ENCODE measurements at places on chromosomes 1 and 21. TPM values are rescaled to one million over a fixed set of nuclear protein-coding genes. Genes with fewer than 3 reads are reported as not detected.

GRCh38 chr21:43190951-43191350 is 22.1 kb downstream of the CRYAA start:
- DNase-seq = no peak

GRCh38 chr21:43818685-43819084 is 29.3 kb downstream of the RRP1 start:
- no peak for DNase-seq

- DNase-seq = no peak
These were observed 64.2 kb downstream of the VPS13D start for GRCh38 chr1:12294076-12294475.

The OR2L5 gene
- not detected for total RNA-seq

The RXFP4 gene
- not detected for total RNA-seq

The HES3 gene
- not detected for total RNA-seq

- peak; percentile 82 for DNase-seq
These were observed 55.2 kb downstream of the SLC9A1 start for GRCh38 chr1:27099587-27100334.

The PRRX1 gene
- total RNA-seq = 124 TPM

DNA sequence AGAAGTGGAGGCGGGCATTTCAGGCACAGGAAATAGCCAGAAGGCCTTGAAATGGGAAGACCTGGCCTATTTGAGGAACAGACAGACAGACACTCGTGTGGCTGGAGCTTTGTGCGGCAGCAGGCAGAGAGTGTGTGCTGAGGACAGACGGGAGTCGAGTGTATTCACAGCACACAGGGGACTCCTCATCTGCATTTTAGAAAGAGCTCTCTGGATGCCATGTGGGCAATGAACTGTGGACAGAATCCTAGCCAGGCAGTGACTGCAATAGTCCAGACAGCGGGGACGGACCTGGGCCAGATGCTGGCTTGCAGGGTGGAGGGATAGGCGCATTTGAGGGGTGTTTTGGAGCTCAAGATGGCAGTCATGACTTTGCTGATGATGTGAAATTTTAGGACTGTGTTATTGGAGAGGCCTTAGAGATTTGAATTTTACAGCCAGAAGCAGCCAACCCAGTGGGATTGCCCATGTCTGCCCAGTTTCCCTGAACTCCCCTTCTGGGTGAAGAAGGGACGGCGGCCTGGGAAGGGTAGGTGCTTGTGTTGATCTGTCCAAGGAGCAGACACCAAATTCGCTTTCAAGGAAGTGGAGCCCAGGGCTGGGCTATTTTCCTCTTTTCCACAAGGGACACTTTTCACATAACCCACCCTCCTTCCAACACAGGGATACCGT is 43.7 kb downstream of the CHAF1B start:
- DNase-seq = no peak

GRCh38 chr1:66519992-66520391 is 14.0 kb upstream of the SGIP1 start:
- DNase-seq = no peak

- no peak for DNase-seq
These were observed 59.5 kb downstream of the KCNN3 start for GRCh38 chr1:154810571-154810970.

The CTSS gene
- total RNA-seq = 18.9 TPM

GRCh38 chr1:79497193-79497773 is 490.8 kb upstream of the ADGRL4 start:
- no peak for DNase-seq

The SSBP3 gene
- 45.4 TPM for total RNA-seq

DNA sequence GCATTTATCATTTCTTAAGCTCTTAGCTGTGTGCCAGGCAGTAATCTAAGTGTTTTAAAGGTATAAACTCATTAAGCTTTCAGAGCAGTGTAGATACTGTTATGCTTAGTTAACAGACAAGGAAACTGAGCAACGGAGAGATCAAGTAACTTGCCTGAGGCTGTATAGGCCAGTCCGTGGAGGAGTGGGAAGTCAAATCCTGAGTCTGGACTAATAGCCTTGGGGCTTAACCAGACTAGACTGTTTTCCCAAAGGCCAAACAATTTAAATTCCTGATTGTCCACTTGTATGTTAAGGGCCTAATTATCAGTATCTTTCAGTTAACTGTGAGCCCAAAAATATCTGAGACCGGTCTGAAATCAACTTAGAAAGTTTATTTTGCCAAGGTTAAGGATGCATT is 2.6 kb downstream of the IFNAR1 start:
- DNase-seq = no peak

- DNase-seq = no peak
These were observed 41.2 kb downstream of the DMAP1 start for GRCh38 chr1:44254392-44254910.

GRCh38 chr1:151681923-151682322 is 34.7 kb downstream of the CELF3 start:
- no peak for DNase-seq

The C4BPA gene
- total RNA-seq = not detected

The PTGS2 gene
- total RNA-seq = 0.81 TPM

The VHLL gene
- total RNA-seq = not detected

The KRTAP11-1 gene
- not detected for total RNA-seq

The SLC2A5 gene
- 1.5 TPM for total RNA-seq

DNA sequence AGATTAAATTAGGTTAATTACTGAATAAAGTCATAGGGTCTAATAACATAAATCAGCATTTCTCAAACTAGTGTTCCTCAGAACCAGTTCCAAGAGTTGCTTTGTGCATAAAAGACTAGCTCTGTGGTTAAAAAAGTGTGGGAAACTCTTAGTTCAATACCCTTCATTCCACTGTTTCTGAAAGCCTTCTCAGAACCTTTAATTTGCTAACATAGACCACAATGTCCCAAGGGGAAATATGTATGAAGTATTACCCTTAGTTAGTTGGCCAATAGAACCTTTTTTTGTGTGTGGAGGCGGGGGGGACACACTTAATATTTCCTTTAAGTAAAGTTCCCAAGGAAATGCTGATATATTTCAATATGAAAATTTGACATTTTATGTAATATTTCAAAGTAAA is 20.4 kb downstream of the ODF2L start:
- no peak for DNase-seq

DNA sequence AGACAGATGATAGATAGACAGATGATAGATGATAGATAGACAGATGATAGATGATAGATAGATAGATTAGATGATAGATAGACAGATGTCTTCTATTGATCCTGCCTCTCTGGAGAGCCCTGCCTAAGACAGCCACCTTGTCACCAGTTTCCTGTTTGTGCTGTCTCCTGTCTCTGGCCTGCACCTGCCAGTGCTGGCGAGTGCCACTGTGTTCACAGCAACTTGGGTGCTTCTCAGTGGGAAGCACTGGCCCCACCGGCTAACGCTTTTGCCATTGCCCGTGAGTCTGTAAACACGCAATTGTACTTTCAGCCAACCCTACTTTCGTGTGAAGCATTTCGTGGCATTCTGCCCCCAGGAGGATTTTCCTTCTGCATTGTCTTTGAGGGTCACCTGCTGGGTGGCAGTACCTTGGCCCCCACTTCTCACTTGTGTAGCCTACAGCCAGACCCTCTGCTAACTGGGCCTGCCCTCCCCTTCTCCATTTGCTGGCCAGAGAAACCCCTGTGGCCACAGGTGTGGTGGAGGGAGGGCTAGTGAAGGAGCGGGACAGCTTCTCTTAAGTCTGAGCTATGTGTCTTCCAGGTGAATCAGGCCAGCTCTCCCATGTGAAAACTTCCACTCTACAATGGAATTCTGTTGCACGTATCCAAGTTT is 23.4 kb upstream of the PDE9A start:
- DNase-seq = peak; percentile 64

The FAM163A gene
- 0.16 TPM for total RNA-seq

- no peak for DNase-seq
These were observed 93.8 kb downstream of the USP25 start for GRCh38 chr21:15823486-15824150.

The ITLN2 gene
- not detected for total RNA-seq

The LCE2B gene
- total RNA-seq = not detected

The LRRC38 gene
- 0.73 TPM for total RNA-seq

DNA sequence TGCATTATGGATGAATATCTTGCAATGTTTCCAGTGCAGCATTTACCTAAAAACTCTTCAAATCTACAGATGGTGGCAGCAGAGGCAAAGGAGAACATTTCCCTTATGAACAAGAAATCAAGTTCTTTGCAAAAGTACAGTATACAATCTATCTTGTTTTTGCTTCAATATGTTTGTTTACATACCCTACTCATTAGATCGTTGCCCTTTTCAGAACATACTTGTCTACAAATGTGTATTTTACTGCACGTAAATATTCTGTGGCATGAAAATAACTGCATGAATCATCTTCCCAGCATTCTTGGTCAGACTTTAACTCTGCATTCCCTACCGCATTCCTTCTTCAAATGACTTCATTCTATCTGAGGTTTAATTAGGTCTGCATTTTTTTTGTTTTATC is 212.7 kb downstream of the ZP4 start:
- DNase-seq = no peak

DNA sequence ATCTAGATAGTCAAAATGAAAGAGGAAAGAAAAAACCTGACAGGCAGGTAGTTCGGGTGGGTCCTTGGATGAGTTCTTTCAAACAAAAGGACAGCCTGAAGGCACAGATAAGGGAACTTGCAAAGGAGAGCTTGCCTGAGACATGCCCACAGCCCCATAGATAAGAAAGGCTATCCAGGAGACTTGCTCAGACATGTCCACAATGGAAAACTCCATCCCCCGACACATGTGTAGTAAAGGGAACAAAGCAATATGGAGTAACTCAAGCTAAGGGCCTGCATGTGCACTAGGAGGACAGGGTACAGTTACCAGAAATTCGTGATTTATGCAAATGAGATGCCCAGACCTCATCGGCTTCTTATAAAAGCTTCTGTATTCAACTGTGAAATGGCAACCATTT is 281.5 kb downstream of the NEGR1 start:
- DNase-seq = no peak

The LEMD1 gene
- not detected for total RNA-seq

DNA sequence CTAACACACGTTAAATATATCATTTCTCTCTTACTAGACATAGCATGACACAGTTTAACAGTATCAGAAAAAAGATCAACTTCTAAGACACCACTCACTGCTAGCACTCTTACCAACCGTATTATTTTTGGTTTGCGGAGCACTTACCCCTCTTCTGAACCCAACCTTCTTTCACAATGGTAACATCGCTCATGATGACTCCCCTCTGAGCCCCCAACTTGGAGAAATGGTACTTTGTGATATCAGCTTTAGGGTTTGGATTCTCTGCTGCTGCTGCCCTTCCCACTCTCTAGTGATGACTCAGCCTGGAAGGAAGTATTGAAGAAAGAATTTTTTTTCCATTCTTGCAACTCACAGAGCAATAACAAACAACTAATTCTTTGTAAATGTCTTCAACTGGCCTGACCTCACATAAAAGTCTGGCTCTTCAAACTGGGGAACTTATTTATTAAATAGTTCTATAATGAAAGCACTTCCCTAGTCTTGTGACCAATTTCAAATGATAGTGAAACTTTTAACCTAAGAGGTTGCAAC is 7.0 kb downstream of the AKT3 start:
- no peak for DNase-seq

DNA sequence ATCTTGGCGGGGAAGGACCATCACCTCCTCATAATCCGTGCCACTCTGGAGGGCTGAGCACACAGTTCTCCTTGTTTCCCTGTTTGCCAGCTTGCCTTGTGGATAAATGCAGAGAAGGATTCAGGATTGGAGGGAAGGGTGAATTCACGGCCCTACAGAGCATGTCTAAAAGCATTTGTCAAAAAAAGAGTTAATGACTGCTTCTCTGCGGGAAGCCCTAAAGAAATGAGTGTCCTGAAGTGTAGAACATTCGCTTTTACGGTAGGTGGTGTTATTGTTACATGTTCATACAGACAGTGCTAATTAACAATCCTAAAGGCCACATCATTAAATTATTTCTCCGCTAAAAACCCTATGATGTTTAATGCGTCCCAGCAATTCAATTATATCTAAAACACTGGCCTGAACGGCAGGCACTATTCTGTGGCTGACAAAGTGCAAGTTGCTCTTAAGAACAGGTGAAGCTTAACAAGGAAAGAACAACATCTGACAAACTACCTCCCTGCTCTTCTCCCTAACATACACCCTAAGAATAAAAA is 112.3 kb upstream of the NFIA start:
- no peak for DNase-seq

DNA sequence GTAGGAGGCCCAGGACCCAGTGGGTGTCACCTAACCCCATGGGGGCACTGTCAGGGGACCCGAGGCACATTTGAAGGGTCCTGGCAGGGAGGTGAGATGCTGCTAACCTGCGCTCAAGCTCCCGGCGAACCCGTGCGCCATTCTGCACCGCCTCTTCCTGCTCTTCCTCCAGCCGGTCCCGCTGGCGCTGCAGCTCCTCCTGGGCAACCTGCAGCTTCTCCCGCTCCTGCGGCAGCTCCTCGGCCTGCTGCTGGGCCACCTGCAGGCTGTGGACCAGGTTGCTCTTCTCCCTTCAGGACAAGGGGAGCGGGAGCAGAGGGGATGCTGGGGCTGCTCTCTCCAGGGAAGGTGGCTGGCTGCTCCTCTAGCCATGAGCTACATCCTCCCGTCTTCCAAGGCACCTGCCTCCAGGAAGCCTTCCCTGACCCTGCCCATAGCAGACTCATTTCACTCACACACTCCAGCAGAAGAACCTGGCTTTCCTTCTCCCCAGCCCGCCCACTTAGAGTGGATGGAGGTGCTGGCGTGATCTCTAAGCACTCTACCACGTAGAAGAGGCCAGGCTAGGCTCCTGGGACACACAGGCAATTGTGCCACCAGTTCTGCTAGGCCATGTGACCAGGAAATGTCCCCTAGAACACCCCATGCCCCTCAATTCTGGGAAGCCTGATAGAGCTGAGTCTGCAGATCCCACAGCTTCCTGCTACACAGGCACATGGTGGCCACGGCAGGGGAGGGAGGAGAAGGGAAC is 15.2 kb upstream of the NBPF1 start:
- peak; percentile 81 for DNase-seq

The IFI44 gene
- 8.2 TPM for total RNA-seq

- no peak for DNase-seq
These were observed 12.7 kb upstream of the SDHB start for GRCh38 chr1:17066361-17067068.

The PLA2G2D gene
- not detected for total RNA-seq

DNA sequence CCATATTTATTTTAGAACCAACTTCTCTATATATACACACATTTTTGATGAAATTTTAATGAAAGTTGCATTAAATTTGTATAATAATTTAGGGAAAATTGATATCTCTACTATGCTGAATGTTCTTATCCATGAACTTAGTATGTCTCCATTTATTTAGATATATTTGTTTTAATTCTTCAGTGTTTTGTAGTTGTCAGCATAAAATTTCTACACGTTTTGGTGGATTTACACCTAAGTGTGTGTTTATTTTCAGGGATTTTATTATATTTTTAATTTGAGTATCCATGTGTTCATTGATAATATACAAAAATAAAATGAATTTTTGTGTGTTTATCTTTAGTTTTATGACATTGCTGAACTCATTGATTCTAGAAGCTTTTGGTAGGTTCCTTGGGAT is 36.7 kb downstream of the PCBP3 start:
- DNase-seq = no peak

GRCh38 chr1:231612393-231613089 is 14.0 kb upstream of the DISC1 start:
- peak; percentile 82 for DNase-seq

GRCh38 chr1:9260059-9260766 is 25.6 kb downstream of the H6PD start:
- DNase-seq = no peak

GRCh38 chr1:63674238-63674864 is 81.1 kb downstream of the PGM1 start:
- DNase-seq = no peak

The SLC25A34 gene
- total RNA-seq = 2.9 TPM
